ENCODE measurements at places on chromosomes 2 and 18. TPM values are rescaled to one million over a fixed set of nuclear protein-coding genes. Genes with fewer than 3 reads are reported as not detected.
A peak's percentile ranks its signal among the peaks of the same experiment; 100 is the strongest.

DNA sequence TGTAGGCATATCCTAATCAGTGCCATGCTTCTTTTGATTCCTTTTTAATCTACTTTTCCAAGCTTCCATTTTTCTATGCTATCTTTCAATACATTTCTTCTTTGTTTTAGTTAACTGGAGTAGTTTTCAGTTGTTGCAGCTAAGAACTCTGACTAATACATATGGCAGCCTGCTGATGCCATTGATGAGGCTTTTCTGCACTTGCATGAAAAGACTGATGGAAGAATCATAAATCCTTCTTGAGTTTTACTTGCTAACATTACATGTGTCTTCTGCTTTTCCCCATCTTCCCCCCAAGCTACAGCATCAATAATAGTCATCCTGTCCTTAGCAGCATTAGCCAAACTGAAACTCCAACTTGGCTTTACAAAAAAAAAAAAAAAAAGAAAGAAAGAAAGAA is 203.3 kb downstream of the LRP1B start:
- no peaks in the 10 kb centered on the region for H3K36me3 ChIP-seq
- H3K27ac ChIP-seq, result no peak overlapping the region
- no peaks in the 10 kb centered on the region for H3K4me1 ChIP-seq
- H3K27me3 ChIP-seq, result no peaks in the 10 kb centered on the region
- H3K4me3 ChIP-seq, result no peak overlapping the region

DNA sequence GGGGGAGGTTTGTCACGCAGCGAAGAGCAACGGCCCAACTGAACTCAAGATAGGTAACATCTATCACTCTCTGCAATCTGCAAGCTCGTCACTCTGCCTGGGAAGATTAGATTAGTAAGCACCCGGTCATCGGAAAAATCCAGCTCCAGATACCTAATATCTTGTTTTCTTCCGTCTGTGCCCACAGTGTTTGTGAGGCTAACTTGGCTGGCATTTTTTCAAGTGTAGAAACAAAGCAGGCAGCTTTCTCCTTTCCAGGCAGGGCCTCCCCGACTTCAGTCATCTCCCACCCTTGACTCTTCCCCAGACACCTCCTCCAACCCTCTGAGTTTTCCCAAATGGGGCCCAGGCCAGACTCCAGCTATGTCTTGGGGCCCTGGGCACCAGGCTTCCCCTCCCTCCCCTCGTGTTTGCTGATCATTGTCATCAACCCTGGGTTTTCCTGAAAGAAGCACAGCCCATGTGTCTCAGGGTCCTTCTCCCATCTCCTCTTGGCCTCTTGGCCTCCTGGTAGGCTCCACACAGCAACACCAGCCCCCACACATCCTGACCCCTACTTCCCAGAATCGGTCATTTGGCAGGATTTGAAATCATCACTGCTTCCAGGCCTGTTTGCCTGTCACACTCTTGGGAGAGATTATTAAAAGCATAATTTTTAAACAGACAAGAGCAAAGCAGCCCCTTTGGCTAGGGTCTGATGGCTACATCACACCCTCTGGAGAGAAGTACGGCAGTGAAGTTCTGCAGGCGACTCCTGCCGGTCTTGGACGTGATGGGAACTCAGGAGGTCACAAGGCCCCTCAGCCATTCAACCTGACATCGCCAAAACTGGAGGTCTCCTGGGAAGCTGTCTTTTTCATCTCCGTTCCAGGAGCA is 144.9 kb upstream of the ID2 start:
- no peak overlapping the region for H3K4me3 ChIP-seq
- peaks cover 36% of the 10 kb centered on the region for H3K4me1 ChIP-seq
- no peaks in the 10 kb centered on the region for H3K27me3 ChIP-seq
- peak; percentile 73 for DNase-seq
- H3K36me3 ChIP-seq, result no peaks in the 10 kb centered on the region

The DNER gene
- total RNA-seq, result 1.1 TPM

The CENPA gene
- 42.4 TPM for total RNA-seq

The IL18R1 gene
- total RNA-seq, result 3.6 TPM

The IL36B gene
- total RNA-seq, result not detected
